ENCODE measurements at places on chromosomes 16 and 17.
A peak's percentile ranks its signal among the peaks of the same experiment; 100 is the strongest.

DNA sequence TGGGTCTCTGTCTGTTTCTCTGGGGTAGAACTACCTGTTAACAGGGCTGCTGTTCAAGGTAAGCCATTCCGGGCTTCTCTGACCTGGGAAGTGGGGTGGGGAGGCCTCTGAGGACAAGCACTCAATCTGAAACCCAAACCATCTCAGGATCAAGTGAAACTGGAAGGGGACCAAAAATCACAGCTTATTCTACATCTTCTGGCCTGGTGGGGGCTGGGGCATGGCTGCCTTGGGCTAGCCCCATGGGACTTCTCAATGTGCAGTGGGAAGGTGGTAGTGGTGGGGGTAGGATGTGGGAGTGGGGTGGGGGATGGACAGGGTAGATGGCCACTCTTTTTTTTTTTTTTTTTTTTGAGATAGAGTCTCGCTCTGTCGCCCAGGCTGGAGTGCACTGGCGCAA lies 5.5 kb downstream of the FLOT2 start:
- no peak for DNase-seq

GRCh38 chr17:77548967-77549366 lies 408.2 kb downstream of the SEC14L1 start:
- no peak for DNase-seq

- DNase-seq, result no peak
These were observed 33.1 kb downstream of the COG4 start for GRCh38 chr16:70490261-70490660.

DNA sequence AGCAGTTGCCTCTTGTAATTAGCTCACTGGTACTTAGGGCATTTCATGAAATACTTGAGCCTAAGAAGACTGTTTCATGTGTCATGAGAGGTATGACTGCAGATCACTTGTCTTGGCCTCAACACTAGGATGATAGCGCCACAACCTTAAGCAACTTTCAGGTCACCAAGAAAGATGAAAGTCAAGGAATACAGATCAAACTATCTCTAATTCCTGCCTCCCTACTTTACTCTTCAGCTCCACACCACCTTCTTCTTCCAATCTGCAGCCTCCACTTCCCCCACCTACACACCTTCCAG lies 28.0 kb downstream of the GNA13 start:
- no peak for DNase-seq

- no peak for DNase-seq
These were observed 3.3 kb upstream of the ITGAM start for GRCh38 chr16:31256466-31256865.

GRCh38 chr16:1108299-1109252 lies 12.5 kb upstream of the C1QTNF8 start:
- no peak for DNase-seq

DNA sequence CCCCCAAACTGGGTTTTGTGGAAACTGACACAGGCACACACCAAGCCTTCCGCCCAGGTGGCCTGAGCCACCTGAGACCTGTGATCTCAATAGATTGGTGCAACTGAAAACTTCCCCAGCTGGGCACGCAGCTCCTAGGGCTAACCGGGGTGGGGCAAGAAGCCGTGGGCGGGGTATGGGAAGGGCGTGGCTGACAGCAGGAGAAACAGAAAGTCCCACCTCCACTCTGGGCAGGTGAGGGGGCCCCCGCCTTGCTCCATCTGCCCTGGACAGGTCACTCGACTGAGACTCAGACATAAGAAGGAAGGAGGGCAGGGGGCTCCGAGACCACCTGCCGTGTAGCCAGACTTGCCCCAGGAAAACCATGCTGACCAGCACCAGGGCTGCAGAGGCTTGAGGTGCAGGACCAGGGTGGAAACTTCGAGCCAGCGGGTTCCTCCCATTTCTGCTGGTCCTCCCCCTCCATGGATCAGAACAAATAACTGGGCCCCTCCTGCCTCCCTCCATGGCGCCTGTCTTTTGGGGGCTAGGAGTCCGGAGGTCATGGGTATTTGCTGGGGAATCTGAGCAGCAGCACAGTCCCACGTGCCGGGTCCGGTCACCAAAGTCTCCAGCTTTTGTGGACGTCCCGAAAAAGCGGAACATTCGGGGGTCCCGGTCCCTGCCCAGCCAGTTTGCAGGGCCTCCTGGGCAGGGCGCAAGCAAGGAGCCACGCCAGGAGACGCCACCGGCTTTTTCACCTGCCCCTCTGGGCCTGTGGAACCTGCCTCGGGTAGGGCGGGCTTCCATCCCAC lies 1.3 kb downstream of the TIMP2 start:
- DNase-seq, result peak; percentile 12

DNA sequence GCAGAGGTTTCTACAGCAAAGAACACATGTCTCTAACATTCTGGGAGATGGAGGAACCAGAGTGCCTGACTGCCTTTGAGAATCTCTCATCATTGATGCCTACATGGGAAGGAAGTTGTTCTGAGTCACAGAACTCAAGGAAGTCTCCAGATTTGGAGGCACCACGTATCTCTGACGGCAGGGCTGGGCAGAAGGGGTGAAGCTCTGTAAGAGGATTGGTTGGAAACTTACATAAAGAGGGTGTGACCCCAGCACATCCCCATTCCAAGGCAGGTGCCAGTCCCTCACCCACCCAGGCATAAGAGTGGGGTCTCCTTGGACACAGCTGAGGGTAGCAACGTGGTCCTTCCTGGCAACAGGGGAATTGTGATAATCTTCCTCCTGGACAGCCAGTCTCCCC lies 17.4 kb downstream of the TNFRSF13B start:
- DNase-seq, result no peak

DNA sequence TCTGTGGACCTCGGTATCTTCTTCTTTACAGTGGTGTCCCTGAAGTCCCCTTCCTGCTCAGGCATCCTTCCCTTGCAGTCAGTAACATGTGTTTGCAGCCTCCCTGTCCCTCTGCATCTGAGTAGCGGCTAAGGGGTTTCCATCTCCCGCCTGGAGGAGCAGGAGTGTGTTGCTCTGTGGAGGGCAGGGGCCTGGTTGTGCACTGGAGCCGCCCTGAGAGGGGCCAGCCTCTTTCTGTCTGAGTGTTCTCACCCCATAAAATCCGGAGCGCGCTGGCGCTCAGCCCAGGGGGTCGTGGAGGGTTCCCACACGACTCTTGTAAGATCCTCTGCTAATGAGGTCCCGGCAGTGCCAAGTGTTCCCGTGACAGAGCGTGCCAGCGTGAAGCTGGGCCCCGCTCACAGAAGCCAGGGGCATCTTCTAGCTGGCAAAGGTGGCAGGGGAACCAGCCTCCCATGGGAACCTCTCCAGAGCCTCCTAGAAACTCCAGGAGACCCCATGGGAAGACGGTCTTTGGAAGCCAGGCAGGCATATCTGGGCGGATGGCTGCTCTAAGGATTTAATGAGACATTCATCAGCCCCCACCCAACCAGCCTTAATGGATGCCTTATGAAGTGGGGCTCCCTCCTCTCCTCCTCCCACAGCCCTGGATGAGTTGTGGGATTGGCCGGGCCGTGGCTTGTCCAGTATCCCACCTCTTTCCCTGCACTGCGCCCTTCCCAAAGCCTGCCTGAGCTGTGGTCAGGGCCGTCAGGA lies 91.4 kb upstream of the GSE1 start:
- no peak for DNase-seq

DNA sequence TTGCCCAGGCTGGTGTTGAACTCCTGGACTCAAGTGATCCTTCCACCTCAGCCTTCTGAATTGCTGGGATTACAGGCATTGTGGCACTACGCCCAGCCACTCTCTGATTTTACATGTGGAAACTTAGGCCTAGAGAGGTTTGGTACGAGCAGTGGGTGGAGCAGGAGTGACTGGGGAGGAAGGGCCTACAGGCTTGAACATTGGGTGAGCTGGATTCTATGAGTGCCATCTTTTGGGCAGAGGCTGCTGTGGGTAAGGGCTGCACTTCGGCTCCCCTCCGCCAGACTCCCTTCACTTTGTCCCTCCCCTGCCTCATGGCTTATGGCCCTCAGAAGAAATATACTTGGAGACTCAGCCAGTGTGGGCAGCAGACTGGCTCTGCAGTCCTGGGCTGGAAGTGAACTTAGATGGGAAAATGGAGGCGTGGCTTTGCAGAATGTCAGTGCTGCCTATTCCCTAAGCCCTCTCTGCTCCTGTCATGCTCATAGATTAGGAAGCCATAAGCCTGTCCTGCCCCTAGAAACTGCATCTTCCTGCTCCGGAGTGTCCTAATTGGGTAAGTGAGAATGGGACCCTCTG lies 9.5 kb upstream of the MRC2 start:
- no peak for DNase-seq

GRCh38 chr17:51391982-51392654 lies 131.8 kb downstream of the UTP18 start:
- no peak for DNase-seq

DNA sequence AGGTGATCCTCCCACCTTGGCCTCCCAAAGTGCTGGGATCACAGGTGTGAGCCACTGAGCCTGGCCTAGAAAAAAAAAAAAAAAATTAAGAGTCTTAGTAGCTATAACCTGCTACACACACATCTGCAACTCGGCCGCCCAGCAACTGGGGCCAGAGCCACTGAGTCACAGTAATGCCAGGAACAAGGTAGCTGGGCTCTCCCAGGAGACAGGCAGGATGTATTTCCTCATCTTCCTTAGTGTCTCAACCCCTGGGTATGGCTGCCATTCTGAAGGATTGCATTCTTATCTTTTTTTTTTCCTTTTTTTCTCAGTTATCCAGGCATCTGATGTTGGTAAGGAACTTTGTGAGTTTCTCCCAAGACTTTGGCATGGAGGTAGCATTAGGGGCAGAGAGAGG lies 7.1 kb upstream of the PSMD3 start:
- DNase-seq, result no peak

- DNase-seq, result no peak
These were observed 120.4 kb upstream of the IRX6 start for GRCh38 chr16:55203570-55203969.

- no peak for DNase-seq
These were observed 607 bp downstream of the KATNIP start for GRCh38 chr16:27550582-27550920.

GRCh38 chr16:53528797-53529196 lies 25.8 kb upstream of the AKTIP start:
- DNase-seq, result no peak

- no peak for DNase-seq
These were observed 5.0 kb downstream of the CAMKK1 start for GRCh38 chr17:3887804-3888203.

- no peak for DNase-seq
These were observed 99.5 kb downstream of the SYCE1L start for GRCh38 chr16:77298418-77299360.

DNA sequence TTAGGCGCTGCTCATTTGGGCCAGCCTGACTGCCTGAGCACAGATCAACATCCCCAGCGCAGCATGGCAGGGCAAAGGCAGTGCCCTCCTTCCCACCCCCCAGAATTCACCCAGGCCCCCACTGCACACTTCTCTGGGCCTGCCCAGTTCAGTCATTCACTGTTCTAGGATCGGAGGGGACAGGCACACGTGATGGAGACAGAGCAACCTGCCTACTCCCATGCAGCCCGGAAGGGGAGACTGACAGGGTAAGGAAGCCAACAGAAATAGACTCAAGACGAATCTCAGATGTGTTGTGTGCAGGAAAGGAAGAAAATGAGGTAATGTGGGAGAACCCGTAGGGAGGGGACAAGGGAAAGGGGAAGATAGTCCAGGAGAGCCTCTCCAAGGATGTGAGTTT lies 59.2 kb upstream of the LYRM9 start:
- DNase-seq, result no peak

- DNase-seq, result peak; percentile 20
These were observed 23.1 kb upstream of the DHRS13 start for GRCh38 chr17:28925912-28926365.

DNA sequence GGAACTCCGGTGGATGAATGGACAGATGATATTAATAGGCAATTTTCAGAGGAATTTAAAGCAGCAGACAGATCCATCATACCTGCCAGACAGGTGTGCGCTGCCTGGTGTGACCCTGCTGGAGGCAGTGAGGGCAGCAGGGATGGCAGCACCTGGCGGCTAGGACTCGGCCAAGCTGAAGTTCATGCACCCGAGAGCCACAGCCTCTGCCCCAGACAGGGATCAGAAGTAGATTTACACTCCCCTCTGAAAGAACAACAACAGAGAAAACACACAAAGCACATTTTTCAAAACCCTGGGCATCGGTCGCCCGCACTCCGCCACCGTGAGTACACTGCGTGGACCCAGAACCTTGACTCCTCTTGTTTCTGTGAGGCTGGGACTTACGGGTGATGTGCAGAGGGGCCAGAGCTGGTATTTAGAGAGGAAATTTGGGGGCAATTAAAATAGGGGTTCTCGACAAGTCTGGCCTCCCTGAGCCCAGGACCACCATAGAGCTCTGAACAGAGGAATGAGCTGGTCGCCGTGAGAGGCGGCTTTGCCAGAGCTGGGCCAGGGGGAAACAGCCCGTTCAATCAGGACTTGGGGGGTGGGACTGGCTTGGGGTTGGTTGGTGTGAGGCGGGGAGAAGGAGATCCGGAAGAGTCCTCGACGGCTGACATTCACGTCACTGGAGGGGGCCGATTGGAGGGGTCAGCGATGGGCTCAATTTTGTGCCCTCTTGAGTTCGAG lies 101.0 kb downstream of the METRNL start:
- DNase-seq, result no peak

- DNase-seq, result no peak
These were observed 156.4 kb downstream of the ZFHX3 start for GRCh38 chr16:72891291-72892227.

- DNase-seq, result no peak
These were observed 10.7 kb downstream of the CCDC40 start for GRCh38 chr17:80047176-80047575.

DNA sequence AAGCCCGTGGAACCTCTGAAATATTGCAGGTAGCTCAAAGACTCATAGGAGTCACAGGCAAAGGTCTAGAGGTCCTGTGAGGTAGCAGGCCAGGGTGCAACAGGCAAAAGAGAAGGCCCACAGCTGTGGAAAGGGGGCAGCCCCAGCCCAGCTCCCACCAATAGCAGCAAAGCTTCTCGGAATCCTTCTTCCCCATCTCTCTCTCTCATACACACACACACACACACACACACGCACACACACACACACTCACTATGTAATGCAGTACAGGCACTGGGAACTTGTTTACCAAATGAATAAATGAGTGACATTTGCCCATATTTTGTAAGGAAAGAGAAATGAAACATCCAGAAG lies 16.8 kb upstream of the SUPT4H1 start:
- no peak for DNase-seq

- DNase-seq, result no peak
These were observed 40.9 kb upstream of the SSTR5 start for GRCh38 chr16:1031666-1032065.

- no peak for DNase-seq
These were observed 10.0 kb downstream of the BCAR1 start for GRCh38 chr16:75241412-75241811.

DNA sequence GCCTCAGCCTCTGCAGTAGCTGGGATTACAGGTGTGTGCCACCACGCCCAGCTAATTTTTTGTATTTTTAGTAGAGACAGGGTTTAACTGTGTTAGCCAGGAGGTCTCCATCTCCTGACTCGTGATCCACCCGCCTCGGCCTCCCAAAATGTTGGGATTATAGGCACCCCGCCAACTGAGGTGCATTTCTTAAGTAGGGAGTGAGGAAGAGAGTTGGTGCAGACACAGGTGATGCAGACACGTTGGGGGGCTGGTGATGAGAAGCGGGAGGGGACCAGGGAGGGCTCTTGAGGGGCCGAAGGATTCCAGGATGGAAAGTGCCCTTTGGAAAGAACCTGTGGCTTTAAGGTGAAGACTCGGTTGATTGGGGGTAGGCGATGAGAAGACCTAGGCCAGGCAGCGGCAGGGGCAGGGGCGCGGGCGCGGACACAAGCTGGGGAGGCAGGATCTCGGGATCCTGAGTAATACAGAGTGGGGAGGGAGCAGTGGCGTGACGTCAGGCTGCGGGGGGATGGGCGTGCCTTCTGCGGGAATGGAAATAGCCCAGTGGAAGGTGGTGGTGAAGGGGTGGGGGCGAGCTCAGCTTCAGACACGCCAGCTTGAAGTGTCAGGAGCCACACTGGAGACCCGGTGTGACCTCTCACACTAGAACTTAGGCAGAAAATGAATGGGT lies 2.5 kb upstream of the ATP6V0C start:
- DNase-seq, result no peak

Data from activated T-helper 1 cell treated with anti-CD3 and anti-CD28 coated beads, Interleukin-2, amount 50 U/mL, for 16 hours (primary cell).